ENCODE measurements at places on chromosomes 11 and 22.

- DNase-seq: no peak
These were observed 1.3 kb upstream of the SBF2 start for GRCh38 chr11:10295064-10295901.

DNA sequence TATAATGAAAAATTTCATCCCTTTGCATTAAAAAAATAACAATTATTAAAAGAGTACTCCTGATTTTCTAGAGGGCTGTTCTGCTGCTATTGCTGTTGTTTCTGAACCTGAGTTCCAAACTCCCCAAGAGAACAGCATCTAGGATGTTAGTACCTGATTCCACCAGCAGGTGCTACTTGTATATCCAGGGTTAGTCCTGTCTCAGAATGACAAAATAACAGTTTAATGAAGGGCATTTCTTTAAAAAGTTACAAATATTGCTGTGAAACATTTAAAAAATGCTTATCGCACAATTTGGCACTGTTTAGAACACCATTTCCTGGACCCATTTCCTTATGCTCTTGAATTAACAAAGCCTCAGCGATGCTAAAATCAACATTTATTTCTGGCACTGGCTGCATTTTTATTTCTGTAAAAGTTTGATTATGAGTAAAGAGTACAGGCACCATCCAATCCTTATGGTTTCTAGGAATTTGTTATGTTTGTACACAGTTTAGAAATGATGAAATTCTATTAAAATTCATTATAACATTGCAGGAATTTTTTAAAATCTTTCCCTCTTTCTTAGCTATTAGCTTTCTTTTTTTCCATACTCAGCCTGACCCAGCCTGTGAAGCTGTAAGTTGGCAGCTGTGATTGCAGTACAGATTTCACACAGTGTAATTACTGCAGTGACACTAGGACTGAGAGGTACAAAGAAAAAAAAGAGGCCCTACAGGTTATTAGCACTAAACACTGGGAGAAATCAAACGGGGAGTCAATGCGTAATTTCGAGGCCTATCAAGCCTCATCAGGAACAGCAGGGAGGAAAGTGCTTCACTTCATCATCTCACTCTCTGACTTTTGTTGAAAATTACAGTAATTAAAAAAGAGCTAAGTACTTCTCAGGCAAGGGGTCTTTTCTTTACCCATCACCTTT lies 208.8 kb downstream of the DCDC1 start:
- DNase-seq: no peak

DNA sequence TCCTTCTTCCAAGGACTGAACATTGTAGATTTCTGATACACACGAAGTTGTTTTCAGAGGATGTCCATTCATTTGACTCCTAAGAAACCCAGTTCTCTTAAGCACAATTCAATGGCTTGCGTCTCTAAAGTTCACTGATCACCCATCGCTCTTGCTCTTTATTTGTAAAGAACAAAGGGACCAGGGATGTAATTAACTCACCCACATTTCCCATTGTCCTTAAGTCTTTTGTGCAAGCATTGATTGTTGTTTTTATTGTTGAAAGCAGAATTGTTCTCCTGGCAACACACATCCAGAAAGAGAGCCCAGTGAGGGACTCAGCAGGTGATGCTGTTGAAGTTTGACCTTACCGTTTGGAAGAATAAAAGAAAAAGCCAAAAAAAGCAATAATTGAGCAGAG lies 59.2 kb downstream of the SPON1 start:
- DNase-seq: no peak

DNA sequence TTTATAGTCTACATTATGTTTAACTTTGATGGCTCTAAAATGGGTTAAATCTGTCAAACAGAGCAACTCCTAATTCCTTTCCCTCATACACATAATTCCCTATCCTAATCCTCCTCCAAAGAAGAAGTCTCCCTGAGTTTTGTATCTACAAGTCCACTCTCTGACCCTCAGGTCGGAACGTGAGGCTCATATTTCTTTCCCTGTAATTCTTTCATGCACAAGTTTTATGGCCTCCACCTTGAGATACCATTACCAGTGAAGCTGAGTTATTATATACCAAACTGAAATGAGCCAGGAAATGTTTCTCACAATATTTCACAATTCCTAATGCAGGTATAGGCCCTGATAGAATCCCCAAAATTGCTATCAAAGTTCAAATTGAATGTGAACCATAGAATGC lies 106.4 kb downstream of the CASP12 start:
- no peak for DNase-seq

- no peak for DNase-seq
These were observed 7.4 kb downstream of the ATP5MGL start for GRCh38 chr22:42633013-42633412.

- DNase-seq: no peak
These were observed 414.1 kb downstream of the BRD1 start for GRCh38 chr22:49413551-49413950.

DNA sequence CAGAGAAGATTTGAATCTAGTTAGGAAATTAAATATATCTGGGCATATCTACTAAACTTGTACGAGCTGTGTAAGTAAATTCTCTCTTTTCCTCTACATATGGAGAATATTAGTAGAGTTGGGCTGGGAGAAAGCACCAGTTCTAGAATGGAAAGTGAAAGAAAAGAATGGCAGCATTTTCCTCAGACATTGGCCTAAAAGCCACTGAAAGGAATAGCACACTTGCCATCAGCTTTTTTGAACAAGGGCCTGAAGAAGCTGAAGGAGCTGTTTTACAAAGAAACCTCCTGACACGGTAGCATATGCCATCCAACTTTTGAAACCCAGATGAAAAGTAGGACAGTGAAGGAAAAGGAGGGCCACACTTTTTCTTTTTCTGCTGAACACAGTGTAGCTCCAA lies 1563.7 kb upstream of the TENM4 start:
- no peak for DNase-seq

DNA sequence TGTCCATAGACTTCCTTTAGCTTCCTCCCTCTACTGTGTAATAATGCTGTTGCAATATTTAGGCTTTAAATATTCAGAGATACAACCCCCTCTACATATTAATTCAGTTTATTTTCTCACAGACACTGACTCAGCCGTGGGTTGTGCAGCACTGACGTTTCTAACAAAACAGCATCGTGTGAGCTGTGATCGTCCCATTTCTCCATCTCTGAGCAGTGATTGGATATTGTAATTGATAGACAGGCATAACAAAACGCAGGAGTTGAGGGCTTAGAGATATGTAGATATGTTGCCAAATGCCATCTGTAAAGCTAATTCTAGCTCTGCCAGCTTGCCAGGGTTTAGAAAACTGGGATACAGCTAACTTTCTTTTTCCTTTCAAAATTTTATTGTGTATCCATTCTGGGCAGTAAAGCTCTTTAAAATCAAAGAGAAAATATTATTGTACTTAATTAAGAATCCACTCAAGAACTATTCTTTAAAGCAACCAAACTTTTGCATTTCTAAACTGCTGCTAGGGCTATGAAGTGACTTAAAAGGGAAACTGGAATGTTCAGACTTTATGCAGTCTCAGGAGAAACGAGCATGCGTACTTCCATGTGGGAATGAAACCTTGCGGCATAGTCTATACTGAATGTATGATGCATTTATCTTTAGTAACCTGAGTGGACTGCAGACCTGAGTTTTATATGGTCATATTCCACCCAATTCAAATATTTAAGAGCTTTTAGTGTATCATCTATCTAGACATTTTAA lies 22.7 kb downstream of the BTBD10 start:
- peak; percentile 93 for DNase-seq

DNA sequence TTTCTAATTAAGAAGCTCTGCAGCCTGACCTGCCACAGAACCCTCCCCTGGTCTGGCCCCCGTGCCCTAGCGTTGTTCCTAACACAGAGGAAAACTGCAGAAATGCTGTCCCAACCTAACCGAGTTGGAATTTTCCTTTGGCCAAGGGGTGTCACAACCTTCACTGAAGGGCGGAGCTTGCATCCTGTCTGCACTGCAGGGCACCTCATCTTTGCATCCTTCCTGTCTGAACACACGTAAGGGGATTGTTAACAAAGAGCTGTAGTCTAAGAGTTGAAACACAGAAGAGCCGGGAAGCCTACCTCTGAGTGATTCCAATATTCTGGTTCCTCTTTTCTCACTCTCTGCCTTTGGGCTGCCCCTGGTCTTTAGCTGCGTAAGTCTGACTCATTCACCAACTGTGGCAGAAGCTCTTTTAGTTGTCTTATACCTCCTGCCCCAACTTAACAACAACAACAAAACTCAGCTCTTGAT lies 1.6 kb downstream of the DIXDC1 start:
- no peak for DNase-seq

GRCh38 chr22:24985826-24986214 lies 33.3 kb downstream of the KIAA1671 start:
- DNase-seq: peak; percentile 90

DNA sequence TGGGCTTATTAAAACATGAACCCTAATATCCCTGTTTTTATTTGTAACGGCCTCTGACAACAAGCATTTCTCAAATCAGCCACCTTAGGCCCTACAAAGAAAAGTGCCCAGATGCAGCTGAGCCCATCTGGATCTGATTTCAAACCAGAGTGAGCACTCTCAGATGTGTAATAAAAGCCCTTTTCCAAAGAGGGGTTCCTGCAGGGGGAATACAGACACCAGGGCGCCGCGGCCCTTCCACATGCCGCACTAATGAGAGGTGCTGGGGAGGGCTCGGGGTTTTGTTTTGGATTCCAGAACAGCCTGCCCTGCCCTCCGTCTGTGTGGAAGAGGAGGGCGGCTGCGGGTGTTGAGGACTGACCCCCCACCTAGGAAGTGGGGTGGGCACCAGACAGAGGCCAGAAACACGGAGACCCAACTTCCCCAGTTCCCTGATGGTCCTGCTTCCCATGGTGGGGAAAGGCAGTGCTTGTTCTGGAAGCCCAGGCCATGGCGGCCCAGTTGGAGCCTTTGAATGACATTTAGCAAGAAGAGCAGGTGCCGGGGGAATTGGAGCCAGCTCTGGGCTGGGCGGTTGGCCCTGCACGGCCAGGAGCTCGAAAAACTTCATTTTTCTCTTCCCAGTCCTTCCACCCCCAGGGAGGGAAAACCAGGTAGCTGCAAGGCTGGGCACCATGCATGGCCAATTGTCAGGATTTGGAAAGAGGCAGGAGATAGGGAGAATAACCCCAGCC lies 63.7 kb downstream of the MACROD1 start:
- DNase-seq: no peak

DNA sequence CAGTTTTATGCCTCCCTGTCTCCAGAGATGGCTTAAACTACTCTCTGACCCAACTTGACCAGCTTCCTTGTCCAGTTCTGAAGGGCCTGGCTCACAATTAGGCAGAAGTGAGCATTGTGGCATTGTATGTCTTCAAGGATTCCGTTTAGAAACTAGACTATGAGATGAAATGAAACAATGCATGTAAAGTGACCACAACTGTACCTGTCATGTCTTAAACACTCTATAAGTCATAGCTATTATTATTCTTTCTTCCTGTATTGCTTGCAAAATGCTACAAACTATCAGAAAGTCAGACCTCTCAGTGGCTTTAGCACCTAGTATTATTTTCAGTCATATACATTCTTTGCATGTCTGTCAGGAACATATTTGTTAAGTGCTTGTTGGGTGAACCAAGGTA lies 127.9 kb upstream of the MTMR2 start:
- DNase-seq: no peak

DNA sequence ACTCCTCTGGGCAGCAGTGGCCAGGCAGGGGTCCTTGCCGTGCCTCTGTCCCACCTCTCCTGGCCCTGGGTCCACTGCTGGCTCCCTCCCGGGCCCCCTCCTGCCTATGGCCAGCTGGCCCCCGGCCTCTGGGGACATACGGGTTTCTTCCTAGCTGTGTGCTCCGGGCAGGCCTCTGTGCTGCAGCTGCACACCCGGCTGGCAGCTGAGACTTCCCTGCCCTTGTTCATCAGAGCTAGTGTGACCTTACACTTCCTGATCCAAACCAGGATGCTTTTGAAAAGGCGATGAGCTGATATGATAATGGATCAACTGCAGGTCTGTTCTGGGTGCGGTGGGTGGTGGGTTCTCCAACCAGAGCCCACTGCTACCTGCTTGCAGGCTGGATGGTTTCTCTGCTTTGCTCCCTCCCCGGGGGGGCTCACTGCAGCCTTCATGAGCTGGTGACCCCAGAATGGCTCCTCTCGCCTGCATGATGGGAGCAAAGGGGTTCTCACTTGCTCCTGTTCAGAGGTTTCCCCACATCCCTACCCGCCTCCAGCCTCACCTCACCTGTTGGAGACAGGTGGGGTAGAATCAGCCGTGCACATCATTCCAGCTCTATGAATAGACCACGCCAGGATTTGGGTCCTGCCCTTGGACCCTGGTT lies 13.3 kb downstream of the B3GAT1 start:
- no peak for DNase-seq

GRCh38 chr22:17097701-17098100 lies 12.9 kb downstream of the IL17RA start:
- no peak for DNase-seq

GRCh38 chr11:127307700-127308099 lies 307.1 kb upstream of the KIRREL3 start:
- DNase-seq: no peak

- no peak for DNase-seq
These were observed 906 bp downstream of the ARSA start for GRCh38 chr22:50626850-50627641.

DNA sequence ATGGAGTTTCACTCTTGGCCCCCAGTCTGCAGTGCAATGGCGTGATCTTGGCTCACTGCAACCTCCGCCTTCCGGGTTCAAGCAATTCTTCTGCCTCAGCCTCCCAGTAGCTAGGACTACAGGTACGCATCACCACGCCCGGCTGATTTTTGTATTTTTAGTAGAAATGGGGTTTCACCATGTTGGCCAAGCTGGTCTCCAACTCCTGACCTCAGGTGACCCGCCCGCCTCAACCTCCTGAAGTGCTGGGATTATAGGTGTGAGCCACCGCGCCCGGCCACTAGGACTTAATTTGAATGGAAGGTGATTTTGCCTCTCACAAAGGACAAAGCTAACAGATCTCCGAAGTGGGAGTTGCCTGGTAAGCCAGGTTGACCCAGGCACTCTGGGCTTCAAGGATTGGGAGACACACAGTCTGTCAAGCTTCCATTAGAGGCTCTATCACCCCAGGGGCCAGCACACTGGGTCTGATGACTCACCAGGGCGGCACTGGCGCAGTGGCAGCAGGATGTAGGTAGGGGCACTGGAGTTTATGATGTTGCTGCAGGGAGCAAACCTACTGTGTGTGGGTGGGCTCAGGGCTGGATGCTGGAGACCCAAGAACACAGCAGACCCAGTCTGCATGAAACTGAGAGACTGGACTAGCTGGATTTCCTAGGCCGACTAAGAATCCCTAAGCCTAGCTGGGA lies 17.8 kb upstream of the KCTD14 start:
- DNase-seq: no peak

DNA sequence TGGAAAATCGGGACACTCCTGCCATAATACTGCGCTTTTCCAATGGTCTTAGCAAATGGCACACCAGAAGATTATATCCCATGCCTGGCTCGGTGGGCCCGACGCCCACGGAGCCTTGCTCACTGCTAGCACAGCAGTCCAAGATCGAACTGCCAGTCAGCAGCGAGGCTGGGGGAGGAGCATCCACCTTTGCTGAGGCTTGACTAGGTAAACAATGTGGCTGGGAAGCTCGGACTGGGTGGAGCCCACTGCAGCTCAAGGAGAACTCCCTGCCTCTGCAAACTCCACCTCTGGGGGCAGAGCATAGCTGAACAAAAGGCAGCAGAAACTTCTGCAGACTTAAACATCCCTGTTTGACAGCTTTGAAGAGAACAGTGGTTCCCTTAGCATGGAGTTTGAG lies 15.6 kb downstream of the PTH start:
- DNase-seq: no peak

GRCh38 chr11:103450241-103450640 lies 341.0 kb downstream of the DYNC2H1 start:
- DNase-seq: no peak

Data from stromal cell of bone marrow (primary cell).